Omental fat pad (tissue), 4 donors: ENCODE measurements at places on chromosomes 7 and 10. TPM values are rescaled to one million over a fixed set of nuclear protein-coding genes. Genes with fewer than 3 reads are reported as not detected.

- DNase-seq: no peak
These were observed 270.8 kb upstream of the POM121L12 start for GRCh38 chr7:52764492-52765169.

GRCh38 chr7:110446658-110447057 lies 644.3 kb upstream of the LRRN3 start:
- no peak for DNase-seq

GRCh38 chr7:28180031-28180363 lies 598 bp downstream of the JAZF1 start:
- DNase-seq: no peak

- DNase-seq: no peak
These were observed 15.9 kb upstream of the FAS start for GRCh38 chr10:88974446-88975376.

The LDB3 gene
- total RNA-seq: 0.60 TPM

The TMEM196 gene
- total RNA-seq: 0.82 TPM

DNA sequence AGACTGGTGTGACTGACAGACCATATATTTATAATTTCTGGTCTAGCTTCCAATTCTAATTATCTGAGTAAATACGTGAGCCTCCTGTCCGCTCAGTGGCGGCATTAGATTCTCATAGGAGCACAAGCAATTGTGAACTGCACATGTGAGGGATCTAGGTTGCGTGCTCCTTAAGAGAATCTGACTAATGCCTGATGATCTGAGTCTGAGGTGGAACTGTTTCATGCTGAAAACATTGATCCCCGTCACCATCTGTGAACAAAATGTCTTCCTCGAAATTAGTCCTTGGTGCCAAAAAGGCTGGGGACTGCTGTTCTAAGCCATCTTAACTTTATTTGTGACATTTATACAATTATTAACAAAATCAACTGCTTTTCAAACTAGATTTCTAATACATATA lies 164.7 kb upstream of the MEOX2 start:
- DNase-seq: no peak
